ENCODE measurements at places on chromosomes 3 and 15. TPM values are rescaled to one million over a fixed set of nuclear protein-coding genes. Genes with fewer than 3 reads are reported as not detected.

GRCh38 chr3:188111002-188111584, 42.9 kb upstream of the LPP start:
- no peak for DNase-seq
- H3K4me1 ChIP-seq, result no peaks in the 10 kb centered on the region
- no peaks in the 10 kb centered on the region for H3K36me3 ChIP-seq
- H3K27ac ChIP-seq, result no peak overlapping the region

GRCh38 chr3:120793601-120794000, 51.1 kb downstream of the GTF2E1 start:
- no peak for DNase-seq
- H3K27me3 ChIP-seq, result no peaks in the 10 kb centered on the region
- peaks cover 3% of the 10 kb centered on the region for H3K4me1 ChIP-seq
- no peak overlapping the region for H3K4me3 ChIP-seq
- H3K36me3 ChIP-seq, result no peaks in the 10 kb centered on the region

DNA sequence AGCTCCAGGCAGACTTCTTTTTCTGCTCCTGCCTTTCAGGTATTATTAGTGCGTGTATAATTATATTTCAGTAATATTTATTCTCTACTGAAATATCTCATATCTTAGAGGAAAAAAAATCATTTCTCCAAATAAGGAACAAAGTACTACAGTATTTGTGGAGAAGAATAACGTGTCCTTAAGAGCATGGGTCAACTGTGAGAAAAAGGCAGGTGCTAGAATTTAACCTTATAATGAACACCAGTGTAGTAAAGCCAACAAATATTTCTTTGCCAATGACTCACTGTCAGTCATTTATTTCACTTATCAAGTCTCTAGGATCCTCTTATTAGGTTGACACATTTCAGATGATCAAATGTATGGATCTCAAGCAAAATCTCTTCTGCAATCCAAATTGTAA, 183.4 kb downstream of the GREM1 start:
- no peaks in the 10 kb centered on the region for H3K4me1 ChIP-seq
- no peak overlapping the region for H3K4me3 ChIP-seq
- H3K36me3 ChIP-seq, result no peaks in the 10 kb centered on the region
- H3K27ac ChIP-seq, result no peak overlapping the region
- no peak for DNase-seq

GRCh38 chr3:17986348-17986816, 244.0 kb upstream of the TBC1D5 start:
- no peak overlapping the region for H3K4me3 ChIP-seq
- H3K27ac ChIP-seq, result no peak overlapping the region
- no peaks in the 10 kb centered on the region for H3K27me3 ChIP-seq
- DNase-seq, result no peak

The ADAMTSL3 gene
- 4.8 TPM for total RNA-seq

Measured in colonic mucosa (tissue), 4 donors.